ENCODE measurements at places on chromosomes 1 and 21.

- DNase-seq = no peak
Observed at GRCh38 chr1:89703469-89703868, 70.5 kb downstream of the LRRC8C start.

GRCh38 chr1:98119796-98120195 is 199.0 kb upstream of the DPYD start:
- no peak for DNase-seq

GRCh38 chr1:110505596-110505995 is 13.4 kb downstream of the KCNA10 start:
- DNase-seq = no peak

DNA sequence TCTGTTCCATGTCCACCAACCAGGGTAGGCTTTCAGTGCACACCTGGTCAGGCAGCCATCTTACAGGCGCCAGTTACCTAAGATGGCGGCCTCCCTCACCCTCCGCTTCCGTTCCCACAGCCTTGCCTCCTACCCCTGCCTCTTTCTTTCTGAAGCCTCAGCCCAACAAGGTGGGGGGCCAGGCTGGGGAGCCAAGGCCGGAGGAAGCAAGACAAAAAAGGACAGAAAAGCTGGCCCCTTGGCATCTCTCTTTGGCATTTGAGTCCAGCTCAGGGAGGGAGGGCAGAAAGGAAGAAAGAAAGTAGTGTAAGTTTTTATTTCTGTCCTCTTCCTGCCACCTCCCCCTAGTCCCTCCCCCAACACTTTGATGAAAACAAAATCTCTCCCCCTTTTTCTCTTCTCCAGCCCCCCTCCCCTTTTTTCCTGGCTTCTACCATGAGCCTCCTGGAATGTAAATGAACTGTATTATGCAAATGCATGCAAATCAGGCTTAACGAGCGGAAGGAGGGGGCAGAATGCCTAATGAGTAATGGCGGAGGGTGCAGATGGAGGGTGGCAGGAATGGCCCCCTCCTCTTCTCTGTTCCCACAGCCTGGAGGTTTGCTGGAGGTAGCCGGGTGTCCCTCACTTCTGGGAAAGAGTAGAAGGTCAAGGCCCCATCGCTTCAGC is 43.8 kb downstream of the RHBG start:
- DNase-seq = peak; percentile 27

- DNase-seq = no peak
Observed at GRCh38 chr1:174953285-174954072, 46.3 kb upstream of the CACYBP start.
